ENCODE measurements at places on chromosomes 4 and X.
A peak's percentile ranks its signal among the peaks of the same experiment; 100 is the strongest.

- DNase-seq, result no peak
These were observed 131.7 kb downstream of the SLC4A4 start for GRCh38 chr4:71470524-71470923.

DNA sequence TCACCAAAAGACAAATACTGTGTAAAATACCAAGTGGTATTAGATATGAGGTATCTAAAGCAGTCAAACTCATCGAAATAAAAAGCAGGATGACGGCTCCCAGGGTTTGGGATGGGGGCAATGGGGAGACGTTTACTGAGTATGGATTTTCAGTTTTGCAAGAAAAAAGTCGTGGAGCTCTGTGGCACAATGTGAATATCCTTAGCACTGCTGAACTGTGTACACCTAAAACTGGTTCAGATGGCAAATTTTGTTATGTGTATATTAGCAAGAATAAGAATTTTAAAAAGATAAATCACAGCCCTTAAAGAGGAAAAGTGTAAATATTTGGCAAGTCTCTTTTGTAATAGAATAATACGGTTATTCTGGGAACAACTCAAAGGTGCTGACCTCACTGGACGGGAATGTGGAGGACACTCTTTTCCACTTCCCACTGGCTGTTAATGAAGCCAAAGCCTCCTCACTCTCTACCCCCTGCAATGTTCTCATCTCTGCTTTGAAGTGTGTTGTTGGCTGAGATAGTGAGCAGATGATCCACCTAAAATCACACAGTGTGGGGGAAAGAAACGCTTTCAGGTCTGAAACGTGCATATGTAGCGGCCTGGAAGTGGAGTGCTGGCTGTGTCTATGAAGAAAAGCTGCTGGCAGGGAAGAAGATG is 49.2 kb downstream of the SEL1L3 start:
- no peak for DNase-seq

DNA sequence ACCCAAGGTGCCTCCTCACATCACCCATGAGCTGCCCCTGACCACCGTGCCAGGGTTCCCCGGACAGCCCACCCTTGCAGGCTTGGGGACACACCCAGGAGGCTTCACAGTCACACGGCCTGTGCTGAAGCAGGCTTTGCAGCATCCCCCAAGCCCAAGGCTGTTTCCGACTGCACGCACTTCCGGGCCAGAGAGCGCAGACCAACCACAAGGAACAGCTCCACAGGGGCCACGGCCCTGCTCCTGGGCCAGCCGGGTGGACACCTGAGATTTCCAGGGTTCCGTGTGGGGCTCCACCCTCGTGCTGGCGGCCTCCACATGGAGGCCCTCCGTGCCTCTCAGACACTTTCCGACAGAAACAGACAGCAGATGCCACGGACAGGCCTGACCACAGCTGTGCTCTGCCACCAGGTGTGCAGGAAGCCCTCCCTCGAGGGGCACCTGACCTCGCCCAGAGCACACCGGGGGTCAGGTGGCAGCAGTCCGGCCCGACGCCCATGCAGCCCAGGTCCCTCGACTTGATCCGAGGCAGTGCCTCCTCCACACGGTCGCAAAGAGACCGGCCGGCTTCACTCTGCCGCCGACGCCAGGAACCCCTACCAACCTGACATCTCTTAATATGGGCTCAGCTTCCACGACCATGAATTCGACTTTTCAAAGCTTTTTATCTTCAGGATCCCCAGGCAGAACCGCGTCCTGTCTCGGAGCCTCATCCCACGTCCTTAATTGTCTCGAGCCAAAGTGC is 8.0 kb downstream of the CTBP1 start:
- DNase-seq, result no peak

DNA sequence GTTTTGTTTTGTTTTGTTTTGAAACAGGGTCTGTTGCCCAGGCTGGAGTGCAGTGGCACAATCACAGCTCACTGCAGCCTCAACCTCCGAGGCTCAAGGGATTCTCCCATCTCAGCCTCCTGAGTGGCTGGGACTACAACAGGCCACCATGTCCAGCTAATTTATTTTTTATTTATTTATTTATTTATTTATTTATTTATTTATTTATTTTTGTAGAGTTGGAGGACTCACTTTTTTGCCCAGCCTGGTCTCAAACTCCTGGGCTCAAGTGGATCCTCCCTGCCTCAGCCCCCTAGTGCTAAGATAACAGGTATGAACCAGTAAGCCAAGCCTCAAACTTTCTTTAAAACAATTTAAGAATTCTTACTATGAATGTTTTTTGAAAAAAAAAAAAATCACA is 26.6 kb upstream of the PLS3 start:
- DNase-seq, result no peak

DNA sequence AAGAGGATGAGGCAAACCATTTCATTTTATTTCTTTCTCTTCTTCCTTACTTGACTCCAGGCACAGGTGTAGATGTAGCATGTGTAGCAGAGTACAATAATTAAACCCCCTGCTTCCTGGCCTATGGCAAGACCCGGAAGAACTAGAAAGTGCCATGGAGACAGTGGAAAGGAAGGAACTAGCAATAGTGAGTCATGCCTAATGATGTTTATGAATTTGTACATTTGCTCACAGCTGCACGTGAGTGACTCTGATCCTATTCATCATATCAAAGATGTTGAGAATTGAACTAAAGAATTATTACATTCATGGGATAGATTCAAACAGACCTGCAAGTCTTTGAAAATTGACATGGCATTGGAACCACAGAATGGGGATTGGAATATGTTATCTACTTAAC is 2233.9 kb upstream of the TENM3 start:
- no peak for DNase-seq

DNA sequence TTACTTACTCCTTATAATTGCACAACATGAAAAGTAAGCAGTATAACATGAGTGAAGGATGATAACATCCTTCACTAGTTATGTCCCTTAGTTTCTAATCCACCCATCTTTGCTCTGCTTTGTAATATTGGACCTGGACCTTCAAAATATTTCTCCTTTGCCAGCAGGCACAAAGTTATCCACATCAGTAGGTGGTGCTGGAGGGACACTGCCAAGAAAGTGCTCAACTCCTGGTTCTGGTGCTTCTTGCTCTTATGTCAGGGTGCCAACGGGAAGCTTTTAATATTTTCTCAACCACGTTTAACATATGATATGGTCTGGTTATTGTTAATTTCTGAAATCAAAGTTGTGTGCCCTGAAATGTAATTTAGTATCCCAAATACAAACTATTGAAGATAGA is 49.1 kb downstream of the TMEM165 start:
- no peak for DNase-seq

DNA sequence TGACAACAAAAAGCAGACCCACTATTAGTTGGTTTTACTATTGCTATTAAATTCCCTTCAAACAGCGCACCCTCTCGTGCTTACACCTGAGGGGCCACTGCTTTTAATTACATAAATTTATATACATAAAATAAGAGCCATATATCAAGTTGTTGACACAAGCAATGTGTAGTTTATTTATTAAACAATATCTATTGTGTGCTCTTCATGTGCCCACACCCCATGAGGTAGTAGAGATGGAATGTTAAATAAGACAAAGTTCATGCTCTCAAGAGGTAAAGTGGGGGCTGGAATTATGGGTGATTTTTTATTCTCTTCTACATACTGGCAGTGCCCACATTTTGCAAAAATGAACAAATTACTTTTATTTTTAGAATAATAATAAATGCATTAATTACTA is 47.3 kb downstream of the KCNIP4 start:
- DNase-seq, result no peak

- no peak for DNase-seq
These were observed 52.8 kb upstream of the CD99 start for GRCh38 chrX:2638279-2638678.

- DNase-seq, result no peak
These were observed 4.6 kb downstream of the PALLD start for GRCh38 chr4:168501407-168501806.

GRCh38 chrX:154051201-154051810 is 31.6 kb upstream of the IRAK1 start:
- peak; percentile 8 for DNase-seq

GRCh38 chrX:111127038-111127437 is 31.0 kb downstream of the PAK3 start:
- no peak for DNase-seq

DNA sequence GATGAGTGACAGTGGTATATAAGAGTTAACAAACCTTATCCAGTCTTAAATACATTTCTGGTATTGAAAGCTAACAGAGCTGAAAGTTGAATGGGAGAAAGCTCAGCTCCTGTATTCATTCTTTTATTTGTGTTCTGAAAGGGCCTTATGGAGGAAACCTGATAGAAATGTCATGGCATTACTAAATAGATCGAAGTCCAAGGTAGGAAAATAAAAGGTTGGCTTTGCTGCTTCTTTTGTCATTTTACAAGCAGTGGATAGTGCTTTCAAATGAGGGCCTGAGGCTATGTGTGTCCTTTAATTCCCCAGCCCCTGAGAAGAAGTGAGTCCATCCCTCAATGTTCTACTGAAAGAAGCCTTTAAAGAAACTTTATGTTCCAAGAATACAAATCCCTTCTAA is 974.3 kb upstream of the INTU start:
- DNase-seq, result no peak

DNA sequence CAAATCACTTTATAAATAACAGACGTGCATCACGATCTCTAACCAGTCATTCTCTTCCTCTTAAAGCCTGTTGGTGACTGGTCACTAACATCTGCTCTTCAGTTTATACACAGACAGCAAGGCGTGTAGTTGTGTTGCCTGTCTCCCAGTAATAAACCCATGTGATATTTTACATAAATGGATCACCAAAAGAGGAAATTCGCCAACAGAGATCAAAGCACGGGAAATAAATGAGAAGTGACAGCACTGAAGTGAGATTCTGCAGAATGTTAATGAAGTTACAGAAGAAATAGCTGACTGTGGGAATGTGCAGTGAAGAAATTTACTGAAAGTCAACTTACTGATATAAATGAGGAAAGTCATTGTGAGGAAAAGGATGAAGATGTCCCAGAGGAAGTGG is 47.0 kb downstream of the AFF1 start:
- DNase-seq, result no peak

DNA sequence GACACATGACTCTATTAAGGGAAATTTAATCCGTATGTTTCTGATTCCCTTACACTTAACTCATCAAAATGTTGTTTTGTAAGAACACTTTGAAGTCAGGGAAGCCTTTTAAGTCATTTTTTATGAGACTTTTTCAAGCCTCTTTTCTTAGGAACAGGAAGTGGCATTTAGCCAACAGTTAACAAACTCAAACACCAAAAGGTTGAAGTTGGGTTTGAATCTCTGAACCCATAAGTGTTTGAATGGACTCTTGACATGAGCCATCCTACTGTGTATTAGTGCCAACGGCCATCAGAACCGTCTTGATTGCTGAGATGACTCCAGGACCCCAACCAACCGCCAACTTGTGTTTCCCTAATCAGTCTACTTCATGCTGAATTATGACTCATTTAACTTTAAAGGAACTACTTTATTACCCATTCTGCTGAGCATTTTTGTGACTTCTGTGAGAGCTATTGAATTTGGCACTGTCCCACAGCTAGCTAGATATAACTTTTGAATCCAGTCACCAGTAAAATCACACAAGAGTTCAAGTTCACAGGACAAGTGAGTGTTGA is 209.1 kb upstream of the FAT1 start:
- DNase-seq, result no peak

- DNase-seq, result no peak
These were observed 42.0 kb downstream of the TEC start for GRCh38 chr4:48227662-48228061.

DNA sequence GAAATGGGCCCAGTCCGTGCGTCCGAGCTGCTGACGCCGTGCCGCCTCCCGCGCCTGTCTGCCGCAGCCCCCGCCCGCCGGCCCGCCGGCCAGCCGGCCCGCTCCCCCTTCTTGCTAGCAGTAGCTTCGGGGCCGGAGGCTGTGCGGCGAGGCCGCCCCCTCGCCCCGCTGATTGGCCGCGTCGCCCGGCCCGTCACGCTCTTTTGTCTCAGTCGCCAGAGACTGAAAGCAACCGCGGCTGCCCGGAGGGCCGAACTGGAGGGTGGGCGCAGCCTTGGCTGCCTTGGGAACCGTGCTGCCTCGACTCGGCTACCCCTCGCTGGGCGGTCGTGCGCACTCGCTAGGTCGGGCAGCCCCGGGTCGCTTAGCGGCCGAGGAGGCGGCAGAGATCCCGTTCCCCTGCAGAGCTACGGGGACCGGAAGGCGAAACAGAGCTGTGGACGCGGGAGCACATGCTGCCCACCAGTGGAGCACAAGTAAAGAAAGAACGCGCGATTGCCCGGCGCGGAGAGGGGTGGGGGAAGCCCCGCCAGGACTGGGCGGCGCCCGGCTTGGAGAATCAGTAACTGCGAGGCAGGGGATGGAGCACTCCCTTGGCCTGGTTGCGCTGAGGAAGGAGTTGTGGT is at the start of gene ZCCHC18:
TSS of gene ZCCHC18 (plus strand) at position 198 of the 626 bp plus-strand sequence. CDS start 1,589 bp downstream, outside the sequence.
- no peak for DNase-seq

GRCh38 chrX:27660878-27661277 is 70.7 kb downstream of the DCAF8L2 start:
- DNase-seq, result no peak

- no peak for DNase-seq
These were observed 61.9 kb downstream of the ADAMTS3 start for GRCh38 chr4:72507167-72507566.

DNA sequence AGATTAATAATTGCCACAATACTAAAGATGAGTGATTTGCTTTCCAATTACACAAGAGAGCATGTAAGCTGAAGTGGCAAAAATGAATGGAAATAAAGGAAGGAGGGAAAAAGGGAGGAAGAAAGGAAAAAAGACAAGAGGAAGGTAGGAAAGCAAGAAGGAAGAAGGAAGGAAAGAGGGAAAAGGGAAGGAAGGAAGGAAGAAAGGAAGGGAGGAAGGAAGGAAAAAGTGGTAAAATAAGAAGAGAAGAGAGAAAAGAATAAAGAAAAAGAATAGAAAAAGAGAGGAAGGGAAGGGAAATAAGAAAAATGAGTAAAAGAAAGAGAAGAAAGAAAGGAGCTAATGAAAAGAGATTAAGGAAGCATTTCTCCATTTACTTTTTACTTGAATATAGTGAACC is 4.6 kb downstream of the NDST4 start:
- DNase-seq, result no peak

- no peak for DNase-seq
These were observed 231.5 kb downstream of the FAT4 start for GRCh38 chr4:125546272-125546671.

GRCh38 chr4:147689067-147689466 is 5.1 kb upstream of the PRMT9 start:
- DNase-seq, result no peak
